ENCODE measurements at places on chromosomes 2 and 18.

- DNase-seq = no peak
Measured at GRCh38 chr18:35116784-35117318, 75.6 kb downstream of the MAPRE2 start.

GRCh38 chr2:127066942-127067341 lies 40.0 kb downstream of the BIN1 start:
- no peak for DNase-seq

DNA sequence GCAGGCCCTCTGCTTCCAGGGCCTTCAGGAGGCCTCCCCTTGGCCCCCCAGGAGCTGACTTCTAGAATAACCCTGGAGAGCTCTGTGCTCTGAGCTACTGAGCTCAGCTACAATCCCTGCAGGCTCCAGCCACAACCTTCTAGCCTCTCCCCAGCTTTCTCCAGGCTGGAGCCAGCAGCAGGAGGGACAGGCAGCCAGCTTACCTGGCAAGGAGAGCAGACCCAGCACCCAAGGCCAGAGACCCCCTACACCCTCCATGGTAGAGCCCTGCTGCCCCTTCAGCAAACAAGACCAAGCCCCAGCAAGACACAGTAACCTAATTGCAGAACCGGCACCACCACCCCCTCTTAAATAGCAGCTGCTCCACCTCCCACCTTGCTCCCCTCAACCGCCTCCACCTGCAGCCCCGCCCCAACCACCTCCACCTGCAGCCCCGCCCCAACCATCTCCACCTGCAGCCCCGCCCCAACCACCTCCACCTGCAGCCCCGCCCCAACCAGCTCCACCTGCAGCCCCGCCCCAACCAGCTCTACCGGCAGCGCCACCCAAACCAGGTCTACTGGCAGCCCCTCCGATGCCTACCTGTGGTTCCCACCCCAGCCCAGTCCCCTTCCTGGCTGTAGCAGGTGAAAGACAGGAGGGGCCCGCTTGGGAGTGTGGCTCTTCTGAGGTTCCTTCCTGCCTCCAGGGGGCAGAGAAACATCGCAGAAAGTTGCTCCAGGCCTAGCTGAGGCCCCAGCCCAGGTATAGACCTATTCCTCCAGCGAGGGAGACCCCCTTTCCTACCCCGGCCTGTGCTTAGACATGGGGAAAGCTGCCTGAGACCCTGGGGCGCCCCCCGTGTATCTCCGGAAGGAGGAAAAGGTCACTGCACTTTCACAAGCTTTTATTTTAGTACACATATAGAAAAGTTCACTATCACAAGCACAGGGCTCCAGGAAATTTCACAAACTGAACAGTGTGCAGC lies at the start of gene ASTL:
Gene ASTL, minus strand, starts transcription at position 324 of the 967 bp plus-strand sequence. Its CDS starts 66 bp downstream, at position 258.
- no peak for DNase-seq

- no peak for DNase-seq
Measured at GRCh38 chr2:139438478-139438877, 658.3 kb upstream of the NXPH2 start.

DNA sequence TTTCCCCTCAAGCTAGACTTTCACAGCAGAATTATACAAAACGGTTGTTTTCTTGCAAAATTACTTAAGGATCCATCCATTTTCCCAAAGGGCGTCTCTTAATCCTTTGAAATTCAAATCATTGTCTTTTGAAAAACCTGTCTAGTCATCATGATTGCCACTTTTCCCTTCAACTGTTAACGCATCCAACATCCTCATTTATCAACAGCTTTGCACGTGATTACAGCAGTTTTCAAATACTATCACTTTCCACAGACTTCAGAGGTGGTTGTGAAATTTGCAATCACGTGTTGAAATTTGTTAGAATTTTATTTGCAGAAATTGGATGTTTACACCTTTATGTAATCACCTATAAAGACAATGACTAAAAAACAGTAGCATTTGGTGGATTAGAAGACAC lies 304.4 kb upstream of the SLC39A10 start:
- no peak for DNase-seq

DNA sequence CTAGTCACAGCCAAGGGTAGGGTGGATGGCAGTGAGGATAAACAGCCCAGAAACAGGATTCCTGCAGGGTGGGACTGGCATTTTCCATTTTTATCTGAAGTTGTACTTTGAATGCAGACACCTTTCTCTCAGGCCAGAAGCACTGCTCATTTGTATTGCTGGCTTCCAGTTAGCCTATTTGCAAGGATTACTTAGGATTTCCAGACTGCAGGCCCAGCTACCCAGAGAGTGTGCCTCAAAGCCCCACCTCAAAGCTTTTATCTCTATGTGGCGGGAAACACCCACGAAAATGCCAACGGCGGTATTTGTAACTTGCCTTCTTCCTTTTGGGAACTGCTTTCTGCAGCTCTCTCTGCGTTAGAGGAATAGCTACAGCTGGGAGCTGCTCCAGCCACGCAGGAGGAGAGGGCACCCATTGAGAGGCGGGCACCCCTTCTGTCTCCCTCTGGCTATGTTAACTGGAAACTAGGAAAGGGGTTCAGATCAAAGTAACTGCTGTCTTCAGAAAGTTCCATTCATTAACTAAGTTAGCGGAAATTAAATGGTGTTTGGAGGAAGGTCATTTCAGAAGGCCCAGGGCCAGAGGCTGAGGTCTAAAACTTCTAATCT lies 144.9 kb downstream of the TGIF1 start:
- no peak for DNase-seq
